ENCODE measurements at places on chromosomes 4 and X.

DNA sequence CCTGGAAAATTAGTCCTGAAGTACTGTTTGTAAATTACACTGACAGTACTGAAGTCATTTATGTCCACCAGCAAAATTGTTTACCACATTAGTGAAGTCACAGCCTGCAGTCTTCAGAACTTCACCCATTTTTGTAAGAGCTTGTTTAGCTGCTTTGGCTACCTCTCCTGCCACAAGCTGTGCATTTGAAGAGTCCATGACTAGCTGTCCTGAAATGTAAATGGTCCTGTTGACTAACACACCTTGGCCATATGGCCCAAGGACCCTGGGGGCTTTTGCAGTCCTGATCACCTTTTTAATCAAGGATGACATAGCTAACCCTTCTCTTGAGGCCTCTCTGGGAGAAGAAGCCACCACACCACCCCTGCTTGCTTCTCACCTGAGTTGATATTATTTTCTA is 21.4 kb upstream of the ZNF518B start:
- no peak for DNase-seq

- DNase-seq, result no peak
These were observed 12.4 kb downstream of the TNIP2 start for GRCh38 chr4:2743518-2744445.

GRCh38 chr4:144572660-144573059 is 73.3 kb upstream of the HHIP start:
- DNase-seq, result no peak

DNA sequence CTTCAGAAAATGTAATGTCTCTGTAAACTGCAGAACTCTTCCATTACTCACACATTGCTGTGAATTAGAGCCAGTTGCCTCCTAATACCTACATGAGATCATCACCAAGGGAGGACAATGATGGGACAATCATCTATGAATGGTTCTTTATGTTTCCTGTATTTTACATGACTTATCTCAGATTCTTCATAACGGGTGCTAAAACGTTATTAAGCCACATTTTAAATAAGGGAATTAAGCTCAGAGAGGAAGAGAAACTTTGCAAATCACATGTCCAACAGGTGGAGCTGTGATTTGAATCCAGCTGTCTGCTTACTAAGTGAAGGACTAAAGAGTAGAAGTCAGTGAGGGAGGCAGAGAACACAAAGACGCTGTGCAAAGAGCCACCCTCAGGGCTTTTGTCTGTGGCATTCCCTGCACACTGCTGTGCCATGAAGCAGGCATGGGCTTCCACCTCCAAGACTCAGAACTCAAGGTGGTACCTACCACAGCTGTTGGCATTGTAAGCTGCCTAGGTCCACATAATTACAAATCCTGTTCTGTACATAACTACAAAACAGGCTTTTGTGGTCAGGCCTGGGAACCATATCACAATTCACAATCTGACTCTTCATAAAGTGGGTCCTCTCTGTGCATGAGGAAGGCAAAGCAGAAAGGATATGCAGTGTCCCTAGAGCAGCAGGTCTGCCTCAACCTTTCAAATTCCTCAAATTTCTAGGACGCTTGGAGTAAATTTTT is 12.8 kb downstream of the TBC1D9 start:
- no peak for DNase-seq

DNA sequence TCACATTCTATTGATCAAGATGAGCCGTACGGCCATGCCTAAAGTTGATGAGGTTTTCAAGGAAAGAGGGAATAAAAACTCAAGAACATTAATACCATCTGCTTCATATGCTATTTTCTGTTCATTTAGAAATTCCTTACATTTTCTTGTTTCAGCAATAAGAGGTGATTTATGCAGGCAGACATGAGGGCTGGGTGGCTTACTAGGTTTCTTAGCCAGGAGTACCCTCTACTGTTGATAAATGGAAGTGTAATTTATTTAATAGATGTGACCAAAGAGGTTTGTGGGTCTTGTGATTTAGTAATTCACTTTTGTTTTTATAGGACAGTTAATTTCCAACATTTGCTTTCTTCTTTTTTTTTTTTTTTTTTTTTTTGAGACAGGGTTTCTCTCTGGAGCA is 6.4 kb upstream of the SMIM9 start:
- DNase-seq, result no peak

Measured in stimulated activated CD8-positive, alpha-beta memory T cell treated with anti-CD3 and anti-CD28 coated beads, Interleukin-12 subunit alpha, Interleukin-12 subunit beta, amount 100 ng/mL, for 4 hours (primary cell).